Spinal cord (tissue), 10 donors: ENCODE measurements at places on chromosomes 11 and 22.

DNA sequence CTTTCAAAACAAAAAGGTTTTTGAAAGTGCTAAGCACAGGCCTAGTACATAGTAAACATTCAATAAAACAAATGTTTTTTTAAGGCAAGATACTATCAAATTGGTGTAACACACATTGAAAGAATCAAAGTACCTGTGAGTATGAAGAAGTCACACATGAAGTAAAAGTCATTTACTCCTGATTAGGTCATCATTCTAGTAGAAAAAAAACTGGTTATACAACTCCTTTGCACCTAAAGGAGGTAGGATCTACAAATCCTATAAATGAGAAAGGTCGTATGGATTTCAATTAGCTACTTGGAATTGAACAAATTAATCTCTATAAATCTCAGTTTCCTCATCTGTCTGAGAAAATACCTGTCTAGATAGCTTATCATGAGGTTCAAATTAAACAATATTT is 80.8 kb downstream of the SIK3 start:
- DNase-seq = no peak

DNA sequence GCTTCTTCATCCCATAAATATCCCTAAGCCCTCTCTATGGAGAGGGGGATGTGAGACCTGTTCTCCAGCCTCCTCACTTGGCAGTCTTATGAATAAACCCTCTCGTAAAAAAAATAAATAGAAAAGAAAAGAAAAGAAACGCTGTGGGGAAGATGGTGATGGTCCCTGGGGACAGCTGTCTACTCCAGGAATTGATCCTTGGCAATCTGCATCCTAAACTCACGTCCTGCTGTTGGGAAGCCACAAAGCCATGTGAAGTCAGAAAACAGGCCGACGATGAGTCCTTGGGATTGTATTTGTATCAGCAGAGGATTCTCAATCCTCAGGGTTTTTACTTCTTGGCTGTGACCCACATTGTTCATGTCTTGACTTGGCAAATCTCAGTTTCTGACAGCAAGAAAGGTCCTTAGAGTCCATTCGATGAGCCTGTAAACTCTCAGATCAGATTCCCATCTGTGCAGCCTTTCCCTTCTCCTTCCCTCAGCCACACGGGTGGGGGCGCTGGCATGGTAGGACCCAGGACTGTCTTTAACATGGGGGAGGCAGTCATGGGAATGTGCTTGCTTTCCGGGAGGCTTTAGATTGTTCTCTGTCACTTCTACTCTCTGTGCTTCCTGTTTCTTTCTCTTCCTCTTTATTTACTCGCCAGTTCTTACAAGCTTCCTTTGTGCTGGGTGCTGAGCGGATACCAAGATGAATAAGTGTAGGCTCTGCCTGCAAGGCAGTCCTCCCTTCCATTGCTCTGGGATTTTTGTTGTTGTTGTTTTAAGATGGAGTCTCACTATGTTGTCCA is 24.9 kb downstream of the TCP11L1 start:
- no peak for DNase-seq

- DNase-seq = no peak
Observed at GRCh38 chr22:44125421-44125820, 55.3 kb upstream of the PARVG start.

- no peak for DNase-seq
Observed at GRCh38 chr22:26893173-26894110, 236.1 kb downstream of the MIAT start.

- DNase-seq = no peak
Observed at GRCh38 chr11:63855975-63856374, 17.1 kb downstream of the MARK2 start.

GRCh38 chr11:13135385-13136271 is 126.5 kb downstream of the RASSF10 start:
- DNase-seq = no peak

GRCh38 chr11:65870706-65871681 is 1.6 kb downstream of the EFEMP2 start:
- no peak for DNase-seq

DNA sequence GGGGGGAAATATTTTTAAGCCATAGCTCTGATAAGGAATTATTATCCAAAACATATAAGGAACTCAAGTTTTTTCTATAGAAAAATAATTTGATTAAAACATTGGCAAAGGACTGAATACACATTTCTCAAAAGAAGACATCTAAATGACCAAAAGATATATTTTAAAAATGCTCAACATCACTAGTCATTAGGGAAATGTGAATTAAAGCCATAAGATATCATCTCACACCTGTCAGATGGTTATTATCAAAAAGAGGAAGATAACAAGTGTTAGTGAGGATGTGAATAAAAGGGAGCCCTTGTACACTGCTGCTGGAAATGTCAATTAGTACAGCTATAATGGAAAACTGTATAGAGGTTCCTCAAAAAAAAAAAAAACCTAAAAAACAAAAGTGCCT is 425.0 kb downstream of the DYNC2H1 start:
- no peak for DNase-seq

DNA sequence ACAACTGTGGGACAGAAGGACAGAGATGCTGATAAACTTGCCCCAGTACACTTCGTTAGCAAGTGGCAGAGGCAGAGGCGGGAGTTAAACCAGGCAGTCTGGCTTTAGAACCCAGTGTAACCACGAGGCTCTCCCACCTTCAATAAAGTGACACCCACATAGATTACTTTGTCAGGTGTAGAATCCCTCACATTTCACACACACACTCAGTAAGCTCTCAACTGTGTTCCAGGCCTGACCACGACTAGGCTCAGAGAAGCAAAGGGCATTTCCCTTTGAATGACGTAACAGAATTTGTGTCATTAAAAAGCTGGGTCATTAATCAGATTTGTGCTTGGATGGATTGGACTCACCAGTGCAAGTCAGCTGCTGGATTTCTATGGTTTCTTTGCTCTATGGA is 118.3 kb upstream of the RCN1 start:
- DNase-seq = no peak

DNA sequence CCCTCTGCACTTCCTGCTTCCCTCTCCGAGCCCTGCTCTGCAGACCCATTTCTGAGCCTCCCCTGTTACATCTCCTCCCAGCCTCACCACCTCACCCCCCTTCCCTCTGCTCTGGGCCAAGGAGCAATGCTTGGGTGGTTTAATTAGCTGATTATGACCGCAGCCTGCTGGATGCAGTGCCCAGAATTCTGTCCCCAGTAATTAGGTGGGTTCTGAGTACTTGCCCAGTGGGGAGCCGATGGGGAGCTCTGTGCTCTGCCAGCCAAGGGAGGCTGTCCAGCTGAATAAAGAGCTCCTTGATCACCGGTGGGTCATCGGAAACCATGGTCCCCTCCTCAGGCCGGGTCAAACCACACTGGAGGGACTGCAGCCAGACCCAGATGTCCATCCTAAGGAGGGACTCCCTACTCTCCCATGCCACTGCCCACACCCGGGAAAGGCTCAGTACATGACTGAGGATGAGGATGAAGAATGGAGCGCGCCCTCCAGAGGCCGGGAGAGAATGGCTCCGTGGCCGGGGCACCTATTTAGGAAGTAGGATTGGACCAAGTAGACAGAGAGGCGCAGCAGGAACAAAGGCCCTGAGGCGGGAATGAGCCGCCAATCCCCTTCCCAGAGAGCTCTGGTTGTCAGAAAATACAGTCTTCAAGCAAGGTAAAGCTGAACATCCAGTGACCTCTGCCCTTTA is 9.1 kb downstream of the ARRB1 start:
- peak; percentile 77 for DNase-seq

GRCh38 chr11:130932086-130932712 is 15.9 kb upstream of the SNX19 start:
- no peak for DNase-seq

GRCh38 chr11:76654298-76654851 is 16.2 kb downstream of the LRRC32 start:
- no peak for DNase-seq

GRCh38 chr22:46482056-46482675 is 55.3 kb downstream of the CELSR1 start:
- DNase-seq = no peak

DNA sequence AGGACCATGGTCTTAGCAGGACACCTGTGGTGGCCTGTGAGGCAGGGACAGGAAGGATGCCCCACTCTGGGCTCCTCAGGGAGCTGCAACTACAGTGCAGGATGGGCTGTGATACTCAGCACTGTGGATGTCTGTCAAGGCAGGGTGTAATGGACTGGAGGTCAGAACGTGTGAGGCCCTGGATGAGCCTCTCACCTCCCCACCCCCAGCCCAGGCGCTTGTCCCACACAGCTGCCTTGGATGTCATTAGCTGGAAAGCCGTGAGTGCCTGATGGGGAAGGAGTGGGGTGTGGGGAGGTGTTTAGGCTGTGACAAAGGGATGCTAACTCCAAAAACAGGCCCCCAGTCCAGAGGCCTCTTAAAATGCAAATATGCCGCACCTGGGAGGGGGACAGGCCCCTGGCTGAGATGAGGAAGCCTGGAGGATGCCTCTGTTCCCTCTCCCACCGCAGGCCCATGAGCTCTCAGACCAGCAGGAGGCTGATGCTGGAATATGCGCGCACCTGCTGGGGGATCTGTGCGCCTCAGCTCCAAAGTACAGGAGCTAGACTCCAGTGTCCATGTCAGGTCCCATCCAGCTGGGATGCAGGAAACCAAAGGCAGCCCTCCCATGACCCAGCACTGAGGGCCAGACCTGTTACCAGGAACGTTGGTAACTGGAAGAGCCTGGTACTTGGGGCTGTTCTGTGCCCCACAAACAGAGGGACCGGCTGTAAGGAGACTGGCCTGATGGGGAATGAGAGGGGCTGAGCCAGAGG is 25.1 kb downstream of the RSPH14 start:
- DNase-seq = no peak

DNA sequence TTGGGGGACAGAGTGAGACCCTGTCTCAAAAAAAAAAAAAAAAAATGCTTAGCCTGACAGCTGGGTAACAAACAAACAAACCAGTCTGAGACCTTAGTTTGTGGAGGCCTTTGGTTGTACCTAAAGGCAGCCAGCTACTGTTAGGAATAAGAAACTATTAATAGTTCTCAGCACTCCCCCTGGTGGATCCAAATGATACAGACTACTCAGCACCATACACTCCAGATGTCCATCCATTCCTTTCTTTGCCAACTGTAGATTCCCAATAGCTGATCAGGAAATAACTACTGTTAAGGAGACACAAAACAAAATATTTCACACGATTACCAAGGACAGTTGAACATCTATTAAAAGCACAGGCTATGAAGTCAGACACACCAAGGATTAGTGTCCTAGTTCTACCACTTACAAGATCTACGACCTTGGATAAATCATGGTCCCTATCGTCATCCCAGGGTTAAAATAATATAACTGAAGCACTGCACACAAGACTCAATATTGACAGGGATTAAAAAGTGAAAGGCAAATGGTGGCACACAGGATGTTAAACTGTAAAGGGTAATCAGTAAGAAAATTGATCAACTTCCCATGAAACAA is 17.2 kb downstream of the CLDN25 start:
- DNase-seq = peak; percentile 59

GRCh38 chr11:19959648-19960059 is 200.6 kb downstream of the DBX1 start:
- DNase-seq = no peak

DNA sequence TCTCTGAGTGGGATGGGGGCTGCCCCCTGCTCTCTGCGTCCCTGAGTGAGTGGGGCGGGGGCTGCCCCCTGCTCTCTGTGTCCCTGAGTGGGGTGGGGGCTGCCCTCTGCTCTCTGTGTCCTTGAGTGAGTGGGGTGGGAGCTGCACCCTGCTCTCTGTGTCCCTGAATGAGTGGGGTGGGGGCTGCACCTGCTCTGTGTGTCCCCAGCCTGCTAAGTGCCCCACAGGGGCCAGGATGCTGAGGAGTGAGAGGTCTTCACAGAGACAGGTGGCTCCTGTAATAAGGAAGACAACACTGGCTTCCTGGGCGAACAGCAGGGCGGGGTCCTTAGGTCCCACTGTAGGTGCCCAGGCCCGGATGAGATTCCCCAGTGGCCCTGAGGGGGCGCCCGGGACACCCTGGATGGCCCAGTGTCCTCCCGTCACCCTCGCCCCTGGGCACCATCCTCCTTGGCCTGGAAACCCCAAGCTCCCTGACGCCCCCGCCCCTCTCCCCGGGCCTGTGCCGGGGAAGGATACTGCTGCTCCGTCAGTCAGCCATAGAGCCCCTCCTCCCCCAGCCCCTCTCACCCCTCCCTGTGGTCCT is 3.8 kb upstream of the CCDC188 start:
- peak; percentile 39 for DNase-seq

DNA sequence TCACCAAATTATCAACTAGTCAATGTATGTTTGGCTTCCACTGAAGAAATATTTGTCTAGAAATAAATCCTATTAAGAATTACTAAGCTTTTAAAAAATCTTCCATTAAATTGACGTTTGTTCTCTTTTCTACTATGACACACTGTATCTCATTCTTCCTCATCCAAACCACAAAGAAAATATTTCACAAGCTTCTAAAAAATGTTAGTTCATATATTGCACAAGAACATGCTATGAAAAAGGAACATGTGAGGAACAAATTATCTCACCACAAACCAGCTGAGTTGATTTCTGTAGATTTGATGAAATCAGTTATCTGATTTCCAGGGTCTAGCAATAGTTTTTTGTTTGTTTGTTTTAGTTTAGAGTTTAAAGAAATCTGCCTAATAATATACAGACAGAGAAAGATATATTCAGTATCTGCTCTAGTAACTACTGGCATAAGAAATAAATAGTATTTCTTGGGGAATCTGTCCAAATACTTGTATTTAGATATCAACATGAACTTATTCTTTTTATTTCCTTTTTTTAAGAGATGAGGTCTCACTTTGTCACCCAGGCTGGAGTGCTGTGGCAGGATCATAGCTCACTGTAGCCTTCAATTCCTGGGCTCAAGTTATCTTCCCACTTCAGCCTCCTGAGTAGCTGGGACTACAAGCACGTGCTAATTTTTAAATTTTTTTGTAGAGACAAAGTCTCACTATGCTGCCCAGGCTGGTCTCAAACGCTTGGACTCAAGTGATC is 161.7 kb downstream of the ATG16L2 start:
- no peak for DNase-seq

- peak; percentile 91 for DNase-seq
Observed at GRCh38 chr11:118434553-118435289, 1.6 kb upstream of the KMT2A start.

GRCh38 chr11:44005063-44005701 is 42.6 kb upstream of the ACCSL start:
- peak; percentile 66 for DNase-seq

- no peak for DNase-seq
Observed at GRCh38 chr11:103850419-103851165, 185.8 kb upstream of the DDI1 start.

- DNase-seq = peak; percentile 97
Observed at GRCh38 chr22:38461414-38462081, 6.3 kb upstream of the KDELR3 start.

- no peak for DNase-seq
Observed at GRCh38 chr11:43963279-43963620, 20.8 kb downstream of the C11orf96 start.

GRCh38 chr11:116892374-116892773 is 55.0 kb upstream of the APOA1 start:
- DNase-seq = no peak

- DNase-seq = no peak
Observed at GRCh38 chr11:26943636-26944035, 50.3 kb upstream of the FIBIN start.

GRCh38 chr22:42926104-42926503 is 69.0 kb upstream of the ARFGAP3 start:
- peak; percentile 72 for DNase-seq

- no peak for DNase-seq
Observed at GRCh38 chr22:36765943-36766450, 9.9 kb downstream of the IFT27 start.

GRCh38 chr11:8080674-8081590 is at the start of gene TUB:
Gene TUB (plus strand): TSS chr11:8081211. CDS start chr11:8081511, 300 bp downstream.
- DNase-seq = no peak
